T-helper 17 cell (primary cell): ENCODE measurements at places on chromosomes 13 and 19.

- DNase-seq = no peak
Measured at GRCh38 chr13:21557995-21558394, 46.0 kb downstream of the MICU2 start.

DNA sequence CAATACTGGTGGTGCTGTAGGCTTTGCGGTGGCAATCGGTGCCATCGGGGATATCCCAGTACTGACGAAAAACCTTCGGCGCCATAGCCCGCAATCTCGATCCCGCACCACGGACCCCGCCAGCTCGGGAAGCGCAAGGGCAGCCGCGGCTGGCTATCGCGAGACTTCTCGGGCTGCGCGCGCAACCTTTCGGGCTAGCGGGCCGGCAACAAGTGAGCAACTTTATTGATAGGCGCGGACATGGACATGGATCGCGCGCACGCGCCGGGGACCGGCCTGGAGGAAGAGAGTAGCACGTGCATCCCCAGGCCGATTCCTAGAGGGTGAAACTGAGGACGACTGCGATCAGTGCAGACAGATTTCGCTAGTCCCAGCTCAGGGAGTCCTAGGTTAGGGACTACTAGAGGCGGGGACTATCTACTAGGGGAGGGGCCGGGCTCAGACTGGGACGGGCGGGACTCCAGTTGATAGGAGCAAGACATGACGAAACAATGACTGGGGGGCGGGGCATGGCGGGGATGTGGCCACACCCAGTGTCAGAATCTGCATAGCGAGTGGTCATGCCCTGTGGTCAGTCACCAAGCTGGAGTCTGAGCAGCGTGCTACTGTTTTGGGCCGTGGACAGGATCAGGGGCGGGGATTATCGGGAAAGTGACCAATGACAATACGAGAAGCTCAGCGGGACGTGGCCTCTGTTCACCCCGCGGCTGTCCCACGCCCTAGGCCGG, at the start of gene NDUFA11:
NDUFA11 (minus strand) TSS at position 167 of the 728 bp plus-strand sequence; CDS start at position 85, 82 bp downstream.
- peak; percentile 93 for DNase-seq

DNA sequence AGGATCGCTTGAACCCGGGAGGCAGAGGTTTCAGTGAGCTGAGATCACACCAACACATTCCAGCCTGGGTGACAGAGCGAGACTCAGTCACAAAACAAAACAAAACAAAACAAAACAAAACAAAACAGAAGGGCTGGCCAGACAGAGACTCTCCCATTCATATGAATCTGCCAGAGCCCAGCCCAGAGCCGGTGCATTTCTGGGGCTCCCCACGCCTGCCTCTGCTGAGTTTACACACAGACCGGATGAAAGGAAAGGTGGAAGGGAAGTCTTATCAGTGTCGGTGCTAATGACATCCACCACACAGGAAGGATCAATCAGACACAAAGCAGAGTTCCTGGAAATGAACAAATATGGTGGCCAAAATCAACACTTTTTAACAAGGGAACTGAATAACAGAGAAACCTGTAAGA, 6.8 kb downstream of the TRAPPC6A start:
- DNase-seq = peak; percentile 30

- DNase-seq = no peak
Measured at GRCh38 chr13:96090240-96091101, 564 bp downstream of the HS6ST3 start.
